ENCODE measurements at places on chromosomes 6 and 20.

GRCh38 chr6:16168858-16169257 is 40.0 kb downstream of the MYLIP start:
- peak; percentile 40 for DNase-seq

- no peak for DNase-seq
These were observed 48.7 kb downstream of the SLC35F1 start for GRCh38 chr6:117955684-117956256.

DNA sequence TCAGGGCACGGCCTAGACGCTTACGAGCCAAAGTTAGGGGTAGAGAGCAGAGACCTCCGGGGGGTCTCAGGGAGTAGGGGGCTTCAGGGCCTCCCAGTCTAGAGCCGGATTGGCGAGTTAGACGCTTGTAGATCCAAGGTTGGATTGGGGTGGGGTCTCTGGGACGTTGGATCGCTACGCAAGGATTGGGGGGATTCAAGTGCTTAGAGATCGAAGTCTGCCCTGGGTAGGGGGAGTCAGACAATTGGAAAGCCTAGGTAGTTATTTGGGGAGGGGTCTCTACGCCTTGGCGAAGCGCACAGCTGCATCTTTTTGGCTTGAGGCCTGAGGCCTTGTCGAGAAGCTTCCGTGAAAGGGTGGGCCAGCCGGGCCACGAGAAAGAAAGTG is 469 bp downstream of the STX16 start:
- no peak for DNase-seq

DNA sequence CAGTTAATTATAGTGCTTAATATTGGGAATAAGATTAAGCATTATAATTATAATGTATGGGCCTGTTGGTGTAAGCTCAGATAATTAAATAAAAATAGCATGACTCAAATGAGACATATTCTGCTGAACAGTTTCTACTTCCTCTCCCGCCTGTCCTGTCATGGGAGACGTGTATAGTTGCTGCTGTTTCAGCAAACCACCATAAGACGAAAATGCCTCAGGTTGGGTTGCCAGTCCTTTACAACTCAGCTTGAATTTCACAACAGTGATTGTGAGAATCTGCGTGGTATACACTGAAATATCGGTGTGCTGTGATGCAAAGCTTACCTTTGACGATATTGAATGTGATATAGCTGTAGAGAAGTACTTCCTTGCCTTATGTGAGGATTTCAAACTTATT is 99.5 kb downstream of the POPDC3 start:
- DNase-seq: no peak

DNA sequence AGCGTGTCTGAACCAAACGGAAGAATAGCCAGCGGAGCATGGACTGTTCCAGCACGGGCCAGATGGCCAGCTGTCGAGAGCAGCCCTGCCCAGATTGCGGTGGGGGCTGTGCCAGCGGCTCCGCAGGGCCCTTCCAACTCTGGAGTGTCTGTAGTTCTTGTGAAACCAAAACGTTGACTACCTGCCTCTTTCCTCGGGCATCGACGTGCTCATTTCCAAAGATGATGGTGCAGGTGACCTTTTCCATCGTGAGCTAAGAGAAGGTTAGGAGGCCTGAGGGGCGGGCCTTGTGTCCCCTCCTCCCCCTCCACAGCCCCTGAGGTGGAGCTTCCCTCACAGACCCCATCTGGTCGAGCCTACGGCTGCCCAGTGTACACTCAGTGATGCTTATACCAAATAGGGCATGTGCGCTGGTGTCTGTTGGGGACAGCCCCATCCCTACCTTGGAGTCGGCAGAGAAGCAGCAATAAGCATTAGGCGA is 12.9 kb upstream of the C20orf144 start:
- DNase-seq: peak; percentile 58

DNA sequence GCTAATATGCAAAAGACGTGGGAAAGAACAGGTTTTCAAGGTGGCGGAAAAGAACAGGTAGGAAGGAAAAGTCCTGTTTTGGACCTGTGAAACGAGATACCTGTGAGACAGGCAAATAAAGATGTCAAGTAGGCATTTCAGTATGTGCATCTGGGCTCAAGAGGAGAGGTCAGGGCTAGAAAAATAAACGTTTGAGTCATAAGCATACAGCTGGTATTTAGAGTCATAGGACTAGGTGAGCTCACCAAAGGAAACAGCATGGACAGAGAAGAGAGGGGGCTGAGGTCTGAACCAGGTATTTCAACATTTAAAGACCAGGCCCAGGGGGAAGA is 14.9 kb downstream of the MTFR2 start:
- DNase-seq: no peak

- no peak for DNase-seq
These were observed 221.5 kb downstream of the PREX1 start for GRCh38 chr20:48606172-48606840.

DNA sequence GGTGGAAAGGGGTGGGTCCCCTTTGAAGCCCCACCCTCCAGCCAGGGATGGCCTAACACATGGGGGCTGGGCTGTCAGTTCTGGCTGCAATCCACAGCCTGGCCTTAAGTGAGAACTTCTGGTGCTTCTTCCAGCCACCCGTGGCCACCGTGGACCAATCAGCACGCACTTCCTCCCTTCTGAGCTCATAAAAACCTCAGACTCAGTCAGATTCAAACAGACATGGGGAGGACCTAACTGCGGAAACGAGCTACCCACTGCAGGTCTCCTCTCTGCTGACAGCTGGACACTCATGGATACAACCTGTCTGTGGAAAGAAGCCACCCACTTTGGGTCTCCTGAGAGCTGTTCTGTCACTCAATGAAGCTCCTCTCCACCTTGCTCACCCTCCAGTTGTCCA is 20.4 kb upstream of the ZNF391 start:
- no peak for DNase-seq

GRCh38 chr6:152948150-152948768 is 34.6 kb downstream of the FBXO5 start:
- peak; percentile 27 for DNase-seq

DNA sequence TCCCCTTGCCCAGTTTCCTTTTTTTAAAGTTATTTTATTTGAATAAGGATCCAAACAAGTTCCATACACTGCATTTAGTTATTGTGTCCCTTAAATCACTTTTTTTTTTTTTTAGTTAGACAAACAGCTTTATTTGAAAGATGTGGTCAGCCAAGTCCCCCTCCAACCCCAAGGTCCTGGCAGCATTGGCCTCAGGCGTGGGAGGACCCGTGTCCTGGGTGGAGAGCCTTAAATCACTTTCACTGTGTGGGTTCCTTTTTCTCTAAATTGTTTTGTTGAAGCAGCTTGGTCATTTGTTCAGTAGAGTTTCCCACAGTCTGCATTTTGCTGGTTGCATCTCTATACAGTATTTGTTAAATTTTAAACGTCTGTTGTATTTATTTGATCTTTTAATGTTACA is 5.2 kb upstream of the TBCC start:
- DNase-seq: no peak

- DNase-seq: no peak
These were observed 33.7 kb upstream of the PAQR8 start for GRCh38 chr6:52328303-52328662.

DNA sequence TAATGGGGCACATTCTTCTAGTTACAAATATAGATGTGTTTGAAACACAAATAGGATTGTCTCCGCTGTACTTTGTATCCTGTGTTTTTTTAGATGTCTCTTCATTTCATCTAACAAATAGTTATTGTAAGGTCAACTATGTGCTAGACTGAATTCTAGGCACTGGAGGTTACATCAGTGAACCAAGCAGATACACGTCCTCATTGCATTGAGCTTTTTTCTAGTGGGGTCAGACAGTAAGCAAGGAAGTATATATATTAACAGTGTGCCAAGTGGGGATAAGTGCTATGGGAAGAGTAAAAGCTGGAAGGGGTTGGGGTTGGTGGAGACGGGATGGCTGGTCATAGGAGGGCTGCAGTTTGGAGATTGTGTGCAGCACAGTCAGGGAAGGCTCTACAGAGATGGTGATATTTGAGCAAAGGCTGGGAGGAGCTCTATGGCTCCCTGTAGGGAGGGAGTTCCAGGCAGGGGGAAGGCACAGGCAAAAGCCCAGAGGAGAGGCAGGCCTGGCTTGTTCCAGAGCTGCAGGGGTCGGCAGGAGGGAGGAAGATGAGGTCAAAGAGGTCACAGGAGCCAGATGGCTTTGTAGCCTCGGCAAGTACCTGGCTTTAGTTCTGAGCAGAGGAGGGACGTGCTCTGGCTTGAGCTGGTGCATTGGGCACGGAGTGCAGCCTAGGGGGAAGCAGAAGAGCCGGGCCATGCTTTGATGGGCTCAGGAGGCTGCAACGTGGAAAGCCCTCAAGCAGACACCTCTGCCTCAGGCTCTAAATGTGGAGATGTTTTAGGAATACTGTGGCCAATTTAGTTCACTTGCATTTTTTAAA is 152.3 kb downstream of the ZDHHC14 start:
- DNase-seq: no peak

Data from BE2C (cell line).